ENCODE measurements at places on chromosomes 1 and 21.

DNA sequence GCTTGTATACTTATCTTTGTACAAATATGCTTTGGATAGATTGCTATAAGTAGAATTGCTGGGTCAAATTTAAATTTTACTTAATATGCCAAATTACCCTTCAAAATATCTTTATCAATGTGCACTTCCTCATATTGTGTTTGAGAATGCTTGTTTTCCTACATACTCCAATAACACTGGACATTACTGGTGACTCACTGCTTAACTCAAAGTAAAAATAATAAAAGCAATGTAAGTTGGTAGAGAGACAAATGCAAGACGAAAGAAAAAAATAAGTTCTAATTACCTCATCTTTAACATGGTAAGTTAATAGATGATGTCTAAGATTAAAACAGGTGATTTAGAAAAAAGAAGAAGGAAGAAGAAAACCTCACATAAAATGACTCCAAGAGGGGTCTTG lies 7.9 kb upstream of the SH3GLB1 start:
- peak; percentile 36 for DNase-seq

GRCh38 chr1:59769736-59770095 lies 45.0 kb upstream of the HOOK1 start:
- DNase-seq, result peak; percentile 46

- DNase-seq, result no peak
Observed at GRCh38 chr1:170769691-170770090, 105.8 kb downstream of the PRRX1 start.

- peak; percentile 100 for DNase-seq
Observed at GRCh38 chr1:161021165-161021969, 415 bp upstream of the F11R start.

DNA sequence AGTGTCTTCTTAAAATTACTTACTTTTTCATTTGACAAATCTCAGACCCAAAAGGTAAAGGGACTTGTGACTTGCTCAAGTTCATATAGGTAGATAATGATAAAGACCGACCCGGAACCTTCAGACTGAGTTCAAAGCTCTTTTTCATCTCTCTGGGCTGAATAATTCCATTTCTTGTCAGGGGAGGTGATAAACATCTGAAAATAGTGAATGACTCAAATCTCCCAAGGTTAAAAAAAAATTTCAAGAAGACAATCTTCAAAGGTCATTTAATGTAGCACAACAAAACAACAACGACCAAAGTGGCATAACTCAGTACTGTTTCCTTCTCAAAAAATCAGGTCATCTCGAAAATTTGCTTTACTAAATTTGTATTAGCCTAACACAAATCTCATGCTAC lies 20.6 kb downstream of the LUZP1 start:
- no peak for DNase-seq

GRCh38 chr21:43347461-43348169 lies 79.3 kb downstream of the SIK1 start:
- no peak for DNase-seq

DNA sequence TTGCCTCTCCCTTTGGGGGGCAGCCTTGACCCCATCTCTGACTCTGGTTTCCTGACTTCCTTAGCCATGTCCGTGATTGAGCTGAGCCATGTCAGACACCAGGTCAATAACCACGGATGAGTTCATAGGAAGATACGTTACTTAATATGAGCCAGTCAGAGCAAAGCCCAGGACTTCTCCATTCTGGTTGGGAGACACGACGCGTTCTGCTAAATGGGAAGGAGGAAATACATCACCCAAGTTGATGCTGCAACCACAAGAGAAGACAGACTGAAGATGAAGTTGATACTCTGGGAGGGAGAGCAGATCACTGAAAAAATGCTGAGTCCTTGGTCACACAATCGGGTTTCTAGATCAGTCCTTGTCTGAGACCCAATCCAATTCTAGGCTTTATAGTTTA lies 90.9 kb downstream of the MATN1 start:
- DNase-seq, result no peak

DNA sequence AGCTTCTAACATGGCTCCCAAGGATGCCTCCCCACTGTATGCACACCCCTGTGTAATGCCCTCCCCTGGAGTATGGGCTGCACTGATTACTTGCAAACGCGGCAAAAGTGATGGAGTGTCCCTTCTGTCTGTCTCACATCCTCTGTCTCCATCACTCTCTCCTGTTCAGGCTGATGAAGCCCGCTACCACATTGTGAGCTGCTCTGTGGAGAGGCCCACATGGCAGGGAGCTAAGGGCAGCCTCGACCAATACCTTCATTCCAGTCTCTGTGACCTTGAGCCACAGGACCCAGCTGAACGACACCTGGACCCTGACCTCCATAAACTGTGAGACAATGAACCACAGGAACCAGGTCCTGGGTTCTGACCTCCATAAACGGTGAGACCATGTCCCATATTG lies 154.1 kb upstream of the ETV3 start:
- DNase-seq, result no peak

DNA sequence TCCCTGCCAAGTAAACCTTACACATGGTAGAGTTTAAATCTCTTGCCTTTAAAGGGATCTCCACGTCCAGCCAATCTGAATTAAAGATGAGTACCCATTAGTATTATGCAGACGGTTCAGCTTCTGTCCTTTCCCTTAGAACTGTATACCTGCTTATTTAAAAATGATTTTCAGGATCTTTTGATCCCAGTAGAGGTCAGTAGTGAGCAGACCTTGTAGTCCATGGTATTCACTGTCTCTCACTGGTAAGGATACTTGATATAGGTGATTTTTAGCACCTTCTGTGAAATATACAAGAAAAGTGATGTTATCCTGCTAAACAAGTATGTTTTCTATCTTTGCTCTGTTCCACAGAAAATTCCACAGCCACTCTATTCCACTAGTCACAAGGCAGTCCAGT lies 1211.6 kb upstream of the ADGRL4 start:
- peak; percentile 84 for DNase-seq

GRCh38 chr1:15210651-15211375 lies 36.2 kb upstream of the FHAD1 start:
- DNase-seq, result no peak

DNA sequence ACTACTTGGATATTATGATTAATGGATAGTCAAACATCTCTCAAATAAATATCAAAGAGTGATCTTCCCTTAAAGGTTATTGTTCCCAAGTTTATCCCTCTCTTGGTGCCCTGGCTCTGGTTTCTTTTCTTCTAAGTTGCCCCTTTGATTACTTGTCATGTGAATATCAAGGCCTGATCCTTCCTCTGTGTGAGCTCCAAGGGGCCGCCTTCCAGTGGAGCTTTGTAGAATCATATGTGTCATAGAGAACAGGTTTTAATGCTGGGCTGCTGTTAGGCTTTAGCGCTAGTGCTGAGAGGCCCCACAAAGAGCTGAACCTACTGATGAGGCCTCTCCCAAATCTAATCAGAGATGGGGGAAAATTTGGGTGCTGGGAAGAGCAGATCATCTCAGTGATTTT lies 25.5 kb downstream of the UCK2 start:
- peak; percentile 35 for DNase-seq

GRCh38 chr1:23791516-23792047 lies 637 bp downstream of the LYPLA2 start:
- DNase-seq, result peak; percentile 75

DNA sequence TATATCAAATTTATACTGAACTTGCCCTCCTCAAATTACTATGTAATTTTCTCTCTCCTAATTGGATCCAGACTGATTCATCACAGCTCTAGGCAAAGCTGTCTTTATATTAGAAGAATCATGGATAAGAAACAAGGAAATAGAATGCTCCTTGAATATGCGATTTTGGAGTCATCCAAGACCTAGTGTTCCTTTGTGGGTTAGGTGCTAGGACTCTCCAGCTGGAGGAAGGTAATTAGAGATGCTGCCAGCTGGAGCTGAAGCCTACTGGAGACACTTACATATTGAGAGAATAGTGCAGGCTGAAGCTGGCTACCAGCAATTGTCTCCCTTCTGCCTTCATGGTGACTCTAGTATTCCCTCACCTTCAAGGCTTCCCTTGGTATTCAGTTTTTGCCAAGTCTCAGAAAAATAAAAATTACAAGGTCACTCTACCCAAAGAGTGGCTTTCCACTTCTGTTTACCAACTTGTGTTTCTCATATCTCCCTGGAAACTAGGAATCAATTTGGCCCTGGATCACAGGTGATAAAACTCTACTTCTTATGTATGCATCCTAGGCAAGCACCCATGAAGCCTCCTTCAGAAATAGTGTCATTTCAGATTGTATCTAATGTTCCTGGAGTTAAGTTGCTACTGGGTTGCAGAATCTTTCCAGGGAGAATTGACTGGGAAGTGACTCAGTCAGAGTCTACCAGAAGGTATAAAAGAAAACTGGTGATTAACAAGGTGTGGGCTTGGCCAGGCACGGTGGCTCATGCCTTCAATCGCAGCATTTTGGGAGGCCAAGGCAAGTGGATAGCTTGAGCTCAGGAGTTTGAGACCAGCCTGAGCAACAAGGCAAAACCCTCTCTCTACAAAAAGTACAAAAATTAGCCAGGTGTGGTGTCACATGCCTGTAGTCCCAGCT lies 24.4 kb upstream of the DOCK7 start:
- peak; percentile 31 for DNase-seq

GRCh38 chr1:85387781-85388180 lies 77.2 kb downstream of the DDAH1 start:
- no peak for DNase-seq

GRCh38 chr1:58783090-58783992 lies 506 bp downstream of the JUN start:
- peak; percentile 86 for DNase-seq

GRCh38 chr1:150846473-150847146 lies 29.8 kb downstream of the ARNT start:
- no peak for DNase-seq

DNA sequence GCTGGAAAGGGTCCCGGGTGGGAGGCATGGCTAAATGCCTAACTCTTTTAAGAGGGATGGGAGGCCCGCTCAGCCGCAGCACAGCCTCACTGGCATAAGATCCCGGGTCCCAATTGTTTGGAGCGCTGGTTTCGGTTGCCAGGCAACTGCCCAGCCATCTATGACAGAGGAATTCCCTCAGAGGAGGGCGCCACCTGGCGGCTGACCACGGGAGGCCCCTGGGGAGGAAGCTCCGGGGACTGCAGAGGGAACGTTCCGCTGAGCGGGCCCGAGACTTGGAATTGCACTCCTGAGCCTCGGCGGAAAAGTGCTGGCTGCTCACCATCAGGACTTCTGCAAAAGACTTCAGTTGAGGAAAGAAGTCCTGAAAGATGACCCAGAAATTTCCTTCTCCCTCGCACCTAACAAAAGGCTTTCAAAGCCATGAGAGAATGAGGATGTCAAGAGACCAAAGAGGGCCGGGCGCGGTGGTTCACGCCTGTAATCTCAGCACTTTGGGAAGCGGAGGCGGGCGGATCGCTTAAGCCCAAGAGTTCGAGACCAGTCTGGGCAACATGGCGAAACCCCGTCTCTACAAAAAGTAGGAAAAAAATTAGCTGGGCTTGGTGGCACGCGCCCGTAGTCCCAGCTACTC lies 1.1 kb upstream of the ELAPOR1 start:
- DNase-seq, result peak; percentile 98
